ENCODE measurements at places on chromosomes 7 and 10. TPM values are rescaled to one million over a fixed set of nuclear protein-coding genes. Genes with fewer than 3 reads are reported as not detected.

Gene SCART1
- 1.2 TPM for total RNA-seq

Gene SFTPA2
- not detected for total RNA-seq

Gene HOXA10
- not detected for total RNA-seq

Gene ARHGEF5
- 1.8 TPM for total RNA-seq

Gene ACTL6B
- 90.4 TPM for total RNA-seq

Gene ZNF3
- 39.4 TPM for total RNA-seq

Gene SPDYE16
- total RNA-seq, result 0.23 TPM

Gene GPR15LG
- not detected for total RNA-seq

Gene TECPR1
- 24.7 TPM for total RNA-seq

Gene UNCX
- total RNA-seq, result 2.3 TPM

Gene PRF1
- total RNA-seq, result 1.2 TPM

Gene NEUROD6
- total RNA-seq, result 4.2 TPM

Gene LIPJ
- total RNA-seq, result 1.6 TPM

All from diencephalon (tissue), 1 donor.